ENCODE measurements at places on chromosomes 5 and 9.

DNA sequence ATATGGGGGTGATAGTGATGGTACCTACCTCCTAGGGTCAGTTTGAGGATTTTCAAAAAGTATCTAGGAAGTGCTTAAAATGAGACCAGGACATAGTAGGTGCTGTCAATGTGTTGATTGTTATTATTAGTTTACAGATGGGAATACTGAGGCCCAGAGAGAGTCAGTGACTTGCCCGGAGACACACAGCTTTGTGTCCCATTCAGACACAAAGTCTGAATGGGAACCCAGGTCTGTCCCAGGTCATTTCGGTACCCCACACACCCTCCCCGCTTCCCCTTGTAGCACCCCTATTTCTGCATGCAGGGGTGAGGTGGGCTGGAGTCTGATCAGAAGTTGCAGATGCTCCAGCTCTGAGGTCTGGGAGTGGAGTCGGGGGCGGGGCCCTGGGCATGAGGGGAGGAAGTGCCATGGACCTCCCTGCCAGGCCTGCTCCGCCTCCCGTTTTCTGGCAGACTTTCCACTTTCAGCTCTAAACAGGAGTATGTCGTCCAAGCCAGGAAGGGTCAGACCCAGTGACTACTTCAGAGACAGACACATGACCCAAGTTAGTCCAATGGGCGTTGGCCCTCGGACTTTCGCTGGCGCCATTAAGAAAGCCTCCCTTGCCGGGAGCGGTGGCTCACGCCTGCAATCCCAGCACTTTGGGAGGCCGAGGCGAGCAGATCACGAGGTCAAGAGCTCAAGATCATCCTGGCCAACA, 3.2 kb upstream of the DBN1 start:
- no peak for DNase-seq

DNA sequence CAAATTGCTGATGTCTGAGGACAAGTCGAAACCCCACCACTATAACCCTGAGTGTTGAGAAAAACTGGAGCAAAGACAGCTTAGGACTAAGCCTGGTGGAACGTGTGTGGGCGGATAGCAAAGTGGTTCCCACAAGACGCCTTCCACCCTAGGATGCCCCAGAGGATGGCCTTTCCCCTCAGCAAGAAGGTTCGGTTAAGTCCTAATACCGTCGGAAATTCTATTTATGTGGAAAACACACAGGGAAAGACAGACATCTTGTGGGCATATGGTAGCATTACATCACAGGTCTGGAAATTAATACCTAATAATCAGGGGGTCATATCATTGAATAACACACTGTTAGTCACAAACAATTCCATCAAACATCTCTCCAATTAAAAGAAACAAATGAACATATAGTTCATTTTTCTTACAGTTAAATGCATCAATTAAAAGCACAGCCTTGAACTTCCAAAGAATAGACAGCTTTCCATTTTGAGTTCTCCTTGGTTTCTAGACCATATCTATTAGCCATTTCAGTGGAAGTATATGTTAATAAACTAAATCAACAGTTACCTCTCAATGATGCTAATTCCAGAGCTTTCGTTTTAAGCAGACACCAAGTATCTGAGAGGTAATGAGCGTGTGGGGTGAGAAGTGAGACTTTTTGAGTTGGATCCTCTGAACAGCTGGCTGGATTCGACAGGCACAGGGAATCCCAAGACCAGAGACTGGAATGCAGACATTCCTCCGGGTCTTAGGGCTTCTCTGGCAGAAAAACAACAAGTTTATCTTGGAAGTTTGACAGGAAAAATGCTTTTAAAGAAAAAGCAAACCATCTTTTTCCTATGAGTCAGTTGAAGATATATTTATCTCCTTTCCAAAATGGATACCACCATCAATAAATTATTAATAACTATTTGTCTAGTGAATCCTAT, 2.9 kb upstream of the ICE1 start:
- no peak for DNase-seq

DNA sequence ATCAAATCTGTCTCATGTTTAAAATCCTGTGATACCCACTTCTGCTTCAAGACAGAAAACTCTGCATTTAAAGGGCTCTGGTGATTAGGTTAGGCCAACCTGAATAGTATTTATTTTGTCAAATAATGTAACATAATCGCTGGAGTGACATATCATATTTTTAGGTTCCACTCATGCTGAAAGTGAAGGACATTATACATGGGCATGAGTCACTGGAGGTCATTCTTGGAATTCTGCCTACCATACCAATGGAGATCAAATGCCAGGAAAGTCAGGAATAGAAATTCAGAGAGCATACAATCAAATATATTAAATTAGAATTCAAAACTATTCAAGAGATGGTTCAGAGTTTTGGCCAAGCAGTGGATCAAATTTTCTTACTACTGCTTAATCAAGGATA, 97.1 kb upstream of the PRSS3 start:
- DNase-seq: no peak

DNA sequence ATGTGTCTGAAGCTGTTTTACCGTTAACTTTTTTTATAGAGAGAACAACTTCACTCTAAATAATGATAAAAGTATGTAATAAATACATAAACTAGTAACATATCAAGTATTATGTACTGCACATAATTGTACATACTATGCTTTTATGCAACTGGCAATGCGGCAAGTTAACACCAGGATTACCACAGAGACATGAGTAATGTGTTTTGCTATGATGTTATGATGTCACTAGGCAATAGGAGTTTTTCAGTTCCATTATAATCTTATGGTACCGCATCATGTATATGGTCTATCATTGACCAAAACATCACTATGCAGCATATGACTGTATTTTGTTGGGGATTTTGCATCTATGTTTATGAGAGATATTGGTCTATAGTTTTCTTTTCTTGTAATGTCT, 326.4 kb upstream of the TARS1 start:
- DNase-seq: no peak

- DNase-seq: no peak
These were observed 28.8 kb downstream of the ALG2 start for GRCh38 chr9:99192786-99193465.

All from effector CD4-positive, alpha-beta T cell (primary cell).